ENCODE measurements at places on chromosomes 13 and 19.

GRCh38 chr19:47221890-47222289 lies 9.1 kb downstream of the BBC3 start:
- DNase-seq = no peak

GRCh38 chr13:106517109-106517847 lies 18.2 kb downstream of the EFNB2 start:
- no peak for DNase-seq

- DNase-seq = no peak
These were observed 1.6 kb upstream of the KLK10 start for GRCh38 chr19:51020988-51021651.

GRCh38 chr19:50402544-50403301 lies 16.0 kb upstream of the SPIB start:
- DNase-seq = no peak

GRCh38 chr19:32858155-32858554 lies 11.4 kb downstream of the SLC7A9 start:
- no peak for DNase-seq

GRCh38 chr13:44165889-44166496 lies 207.6 kb upstream of the SERP2 start:
- DNase-seq = no peak

DNA sequence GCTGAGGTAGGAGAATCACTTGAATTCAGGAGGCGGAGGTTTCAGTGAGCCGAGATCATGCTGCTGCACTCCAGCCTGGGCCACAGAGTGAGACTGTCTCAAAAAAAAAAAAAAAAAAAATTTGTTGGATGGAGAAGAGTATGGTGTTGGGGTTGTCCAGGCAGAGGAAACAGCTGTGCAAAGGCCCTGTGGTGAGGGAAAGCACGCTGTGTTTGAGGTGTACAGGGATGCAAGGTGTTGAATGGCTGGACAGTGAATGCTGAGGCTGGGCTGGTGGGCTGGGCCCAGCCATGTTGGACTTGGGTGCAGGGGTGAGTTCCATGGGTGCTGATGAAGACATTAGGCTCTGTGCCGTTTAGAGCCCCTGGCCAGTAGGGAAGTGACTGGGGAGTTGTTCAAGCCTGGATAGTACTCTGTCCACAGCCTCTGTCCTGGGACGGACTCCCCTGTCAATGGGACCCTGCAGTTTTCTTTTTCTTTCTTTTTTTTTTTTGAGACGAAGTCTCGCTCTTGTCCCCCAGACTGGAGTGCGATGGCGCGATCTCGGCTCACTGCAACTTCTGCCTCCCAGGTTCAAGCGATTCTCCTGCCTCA lies 18.6 kb downstream of the PRR12 start:
- DNase-seq = no peak

DNA sequence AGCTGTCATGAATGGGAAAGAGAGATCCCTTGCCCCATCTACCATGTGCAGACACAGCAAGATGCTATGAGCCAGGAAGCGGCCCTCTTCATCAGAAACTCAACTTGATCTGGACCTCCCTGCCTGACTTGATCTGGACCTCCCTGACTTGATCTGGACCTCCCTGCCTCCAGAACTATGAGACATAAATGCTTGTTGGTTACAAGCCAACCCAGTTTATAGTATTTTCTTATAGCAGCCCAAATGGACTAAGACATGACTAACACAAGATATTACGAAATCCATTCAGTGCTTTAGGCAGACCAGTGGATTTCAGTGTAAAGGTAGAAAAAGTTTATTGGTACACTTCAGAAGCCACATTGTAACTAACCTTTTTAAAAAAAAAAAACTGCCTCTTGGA lies 15.6 kb downstream of the PCID2 start:
- no peak for DNase-seq

- no peak for DNase-seq
These were observed 9.1 kb upstream of the DPP9 start for GRCh38 chr19:4732680-4733114.

GRCh38 chr13:22161871-22162270 lies 491.0 kb downstream of the FGF9 start:
- DNase-seq = no peak

DNA sequence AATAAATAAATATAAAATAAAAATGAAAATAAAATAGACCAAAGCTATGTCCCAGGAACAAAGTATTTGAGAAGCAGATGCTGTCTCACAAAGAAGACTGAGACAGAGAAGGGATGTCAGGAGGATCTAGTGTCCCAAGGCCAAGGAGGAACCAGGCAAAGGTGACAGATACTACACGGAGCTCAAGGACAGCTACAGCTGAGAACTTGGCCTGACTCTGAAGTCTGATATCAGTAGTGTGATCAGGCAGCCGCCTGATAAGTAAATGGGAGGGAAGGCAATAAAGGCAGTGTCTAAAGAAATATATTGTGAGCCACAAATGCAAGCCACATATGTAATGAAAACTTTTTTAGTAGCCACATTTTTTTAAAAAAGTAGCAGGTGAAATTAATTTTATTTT lies 20.4 kb upstream of the NANOS3 start:
- DNase-seq = no peak

Data from stimulated activated CD8-positive, alpha-beta memory T cell treated with anti-CD3 and anti-CD28 coated beads, Interleukin-15, amount 100 ng/mL, for 4 hours (primary cell).